ENCODE measurements at places on chromosomes 7 and 10.

GRCh38 chr7:28697913-28698563 is 260.1 kb downstream of the TRIL start:
- DNase-seq: no peak

- DNase-seq: no peak
These were observed 46.9 kb downstream of the MINDY3 start for GRCh38 chr10:15813415-15813814.

GRCh38 chr7:20190560-20191390 is 26.4 kb downstream of the MACC1 start:
- no peak for DNase-seq

DNA sequence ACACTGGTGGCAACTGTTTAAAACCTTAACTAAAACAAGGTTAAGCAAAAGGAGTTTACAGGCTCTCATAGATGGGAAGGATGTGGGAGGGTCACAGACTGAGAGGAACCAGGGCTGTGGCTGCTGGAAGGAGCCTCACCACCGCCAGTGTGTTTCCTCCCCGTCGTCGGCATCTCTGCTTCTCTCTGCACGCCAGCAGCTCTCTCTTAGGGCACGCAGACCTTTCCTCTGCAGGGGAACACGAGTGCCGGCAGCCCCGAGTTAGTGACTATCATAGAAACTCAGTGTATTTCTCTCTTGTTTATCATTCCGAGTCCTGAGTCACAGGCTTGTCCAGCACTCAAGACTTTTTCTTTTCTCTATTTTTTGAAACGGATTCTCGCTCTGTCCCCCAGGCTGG is 8.1 kb upstream of the SH2D4B start:
- no peak for DNase-seq

DNA sequence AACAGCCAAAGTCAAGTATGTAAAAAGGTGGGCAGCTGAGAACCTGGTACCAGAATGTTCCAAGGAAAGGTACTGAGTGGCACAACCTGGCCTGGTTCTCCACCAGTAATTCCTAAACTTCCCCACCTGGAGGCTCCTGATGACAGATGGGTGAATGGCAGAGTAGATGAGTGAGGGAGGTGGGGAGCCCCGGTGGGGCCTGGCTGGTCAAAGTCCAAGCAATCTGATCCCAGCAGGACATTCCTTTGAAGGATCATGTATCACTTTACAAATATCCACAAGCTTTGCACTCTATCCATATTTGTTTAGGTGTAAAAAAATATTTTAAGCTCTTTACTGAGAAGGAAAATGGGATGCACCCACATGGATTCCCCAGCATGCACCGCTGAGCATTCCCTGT is 250.2 kb downstream of the DPP6 start:
- no peak for DNase-seq

GRCh38 chr10:76150139-76150875 is 718.9 kb downstream of the LRMDA start:
- DNase-seq: no peak

DNA sequence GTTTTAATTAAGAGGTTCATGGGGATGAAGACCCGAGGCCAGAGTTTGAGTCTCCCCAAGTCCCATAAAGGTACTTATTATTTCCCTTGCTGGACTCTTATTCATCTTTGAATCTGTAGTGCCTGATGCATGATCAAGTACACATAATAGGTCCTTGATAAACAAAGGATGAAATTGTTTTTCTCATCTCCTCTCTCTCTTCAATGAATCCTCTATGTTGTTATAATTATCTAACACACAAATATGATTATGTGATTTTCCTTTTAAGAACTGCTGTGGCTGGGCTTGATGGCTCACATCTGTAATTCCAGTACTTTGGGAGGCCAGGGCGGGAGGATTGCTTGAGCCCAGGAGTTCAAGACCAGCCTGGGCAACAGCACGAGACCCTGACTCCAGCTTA is 117.7 kb downstream of the BAMBI start:
- DNase-seq: no peak

DNA sequence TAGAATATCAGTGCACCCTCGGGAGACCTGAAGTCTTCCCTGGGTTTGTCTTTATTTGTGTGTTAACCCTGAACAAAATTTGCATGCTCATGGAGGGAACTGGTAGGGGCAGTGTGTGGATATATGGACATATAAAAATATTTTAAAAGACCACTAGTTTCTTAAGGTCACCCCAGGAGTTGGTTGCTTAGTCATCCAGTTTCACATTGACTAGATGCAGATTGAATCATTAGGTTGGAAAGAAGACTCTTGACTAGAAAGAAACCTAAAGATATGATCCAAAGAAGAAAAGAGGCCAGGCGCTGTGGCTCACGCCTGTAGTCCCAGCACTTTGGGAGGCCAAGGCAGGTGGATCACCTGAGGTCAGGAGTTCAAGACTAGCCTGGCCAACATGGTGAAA is 137.1 kb downstream of the KAT6B start:
- DNase-seq: no peak

GRCh38 chr7:122884186-122884585 is 2.1 kb downstream of the CADPS2 start:
- DNase-seq: no peak

GRCh38 chr10:3538291-3538655 is 246.7 kb downstream of the KLF6 start:
- no peak for DNase-seq

DNA sequence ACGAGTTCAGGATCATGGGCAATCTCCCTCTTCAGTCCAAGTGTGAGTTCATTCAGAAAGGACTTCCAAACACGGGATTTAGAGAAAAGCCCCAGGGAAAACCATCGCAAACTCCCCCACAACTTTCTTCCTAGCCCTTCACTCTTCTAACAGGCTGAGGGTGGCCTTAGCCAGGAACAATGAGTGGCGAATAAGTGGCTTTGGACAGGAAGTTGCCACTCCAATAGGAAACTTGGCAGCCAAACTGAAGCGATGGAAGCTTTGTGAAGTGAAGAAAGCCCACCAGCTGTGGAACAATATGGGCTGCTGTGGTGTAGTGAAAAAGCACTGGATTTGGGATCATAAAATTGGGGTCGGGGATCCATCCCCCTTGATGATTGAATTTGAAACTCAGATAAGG is 193.2 kb downstream of the TEX36 start:
- DNase-seq: no peak

GRCh38 chr7:127896659-127897058 is 134.6 kb downstream of the LRRC4 start:
- DNase-seq: no peak

DNA sequence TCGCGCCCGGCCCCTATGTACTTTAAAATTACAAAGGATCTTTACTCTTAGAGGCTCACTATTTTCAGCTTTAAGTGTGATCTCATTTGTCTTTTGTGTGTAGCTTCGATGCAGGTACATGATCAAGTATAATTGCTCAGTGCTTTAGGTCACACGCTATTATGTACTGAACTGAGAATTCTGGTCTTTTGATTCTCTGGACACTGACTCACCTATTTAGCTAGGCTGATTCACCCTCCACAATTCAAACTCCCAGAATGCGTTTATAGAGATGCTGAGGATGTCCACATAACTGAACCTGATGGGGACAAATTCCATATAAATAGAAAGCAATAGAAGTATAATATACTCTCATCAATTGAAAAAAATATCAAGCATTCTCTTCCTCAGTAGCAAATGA is 57.8 kb downstream of the PRKCQ start:
- DNase-seq: no peak

DNA sequence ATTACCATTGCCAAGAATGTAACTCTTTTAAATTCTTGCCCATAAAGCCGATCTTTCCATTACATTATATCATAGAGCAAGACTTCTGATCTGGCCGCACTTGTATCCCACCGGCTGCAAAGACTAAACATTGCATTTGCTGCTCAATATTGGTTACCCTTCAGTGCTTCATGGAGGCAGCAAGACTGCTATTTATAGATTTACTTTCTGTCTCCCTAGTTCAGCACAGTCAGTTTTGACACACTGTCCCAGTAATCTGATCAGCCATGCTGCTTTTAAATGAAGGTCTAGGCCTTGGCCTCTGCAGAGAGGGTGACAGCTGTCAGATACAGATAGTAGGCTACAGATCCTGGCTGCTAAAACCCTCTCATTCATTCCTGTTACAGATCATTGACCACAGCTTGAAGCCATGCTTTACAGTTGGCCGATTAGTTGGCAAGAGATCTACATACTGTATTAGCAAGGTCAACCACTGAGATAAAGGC is 562.6 kb upstream of the GALNT17 start:
- no peak for DNase-seq

DNA sequence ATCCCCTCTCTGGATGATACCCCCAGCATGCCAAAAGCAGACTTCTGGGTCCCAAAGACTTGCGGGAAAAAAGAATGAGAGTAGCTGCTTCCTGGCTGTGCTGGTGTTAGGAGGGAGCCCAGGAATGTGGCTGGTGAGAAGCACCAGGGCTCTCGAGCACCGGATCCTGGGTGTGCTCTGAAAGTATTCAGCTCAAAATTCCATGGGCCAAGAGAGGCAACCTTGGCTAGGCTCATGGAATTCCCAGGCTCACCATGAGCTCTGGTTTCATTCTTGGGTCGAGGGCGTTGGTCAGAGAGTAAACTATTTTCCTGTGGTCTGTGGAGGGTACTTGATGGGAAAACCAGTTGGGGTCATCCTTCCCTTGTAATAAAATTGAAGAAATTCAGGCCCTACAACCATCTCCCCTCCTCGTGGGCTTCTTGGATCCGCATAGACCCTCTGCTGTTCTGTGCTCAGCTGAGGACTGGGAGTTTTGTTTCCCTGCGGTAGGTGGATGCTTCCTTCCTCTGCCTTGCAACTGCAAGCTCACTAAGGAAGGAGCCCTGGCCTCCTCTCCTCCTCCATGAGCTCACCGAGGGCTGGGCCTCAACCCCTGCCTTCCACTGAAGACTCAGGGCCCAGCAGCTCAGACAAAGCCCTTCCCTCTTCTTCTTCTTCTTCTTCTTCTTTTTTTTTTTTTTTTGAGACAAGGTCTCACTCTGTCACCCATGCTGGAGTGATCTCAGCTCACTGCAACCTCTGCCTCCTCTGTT is 34.5 kb upstream of the AQP1 start:
- no peak for DNase-seq

- no peak for DNase-seq
These were observed 225.5 kb downstream of the SFMBT2 start for GRCh38 chr10:7185367-7185690.

DNA sequence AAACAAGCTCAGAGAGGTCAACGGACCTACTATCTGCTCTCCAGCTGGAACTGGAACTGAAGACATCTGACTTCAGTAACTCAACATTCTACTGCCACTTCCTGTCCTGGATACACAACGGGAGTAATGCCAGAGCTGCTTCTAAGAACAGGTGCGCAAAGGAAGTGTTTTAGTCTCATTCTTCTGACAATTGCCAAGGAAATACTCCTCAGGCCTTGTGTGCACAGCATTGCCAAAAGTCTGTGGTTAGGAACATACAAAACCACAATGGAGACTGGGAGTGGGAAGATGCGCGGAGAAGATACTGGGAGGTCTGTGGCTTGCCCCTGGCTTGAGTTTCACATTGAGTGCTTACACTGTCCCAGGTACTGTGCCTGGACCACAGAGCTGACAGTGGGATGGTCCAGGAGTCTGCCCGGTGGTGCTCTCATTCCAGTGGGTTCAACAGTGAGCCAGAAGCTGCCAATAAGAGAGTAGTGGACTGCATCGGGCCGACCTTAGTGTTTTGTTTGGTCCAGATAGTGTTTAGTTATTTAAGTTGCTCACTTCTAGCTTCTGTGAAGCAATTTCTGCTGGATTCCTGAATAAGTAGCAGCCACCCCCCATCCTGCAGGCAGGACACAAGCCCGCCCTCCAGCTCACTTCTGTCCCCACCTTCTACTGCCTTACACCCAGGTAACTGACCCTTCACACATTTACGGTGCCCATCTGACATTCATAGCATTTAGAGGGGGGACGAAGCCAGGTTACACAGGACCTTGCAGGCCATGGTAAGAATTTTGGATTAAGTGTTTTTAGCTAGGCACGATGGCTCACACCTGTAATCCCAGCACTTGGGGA is 10.3 kb downstream of the TBL2 start:
- no peak for DNase-seq

GRCh38 chr10:59362144-59362958 is at the start of gene FAM13C:
Gene FAM13C, minus strand, starts transcription at chr10:59362549. Its CDS starts 89 bp downstream, at chr10:59362460.
- no peak for DNase-seq

GRCh38 chr7:155009570-155010157 is 6.7 kb upstream of the PAXIP1 start:
- DNase-seq: peak; percentile 8

DNA sequence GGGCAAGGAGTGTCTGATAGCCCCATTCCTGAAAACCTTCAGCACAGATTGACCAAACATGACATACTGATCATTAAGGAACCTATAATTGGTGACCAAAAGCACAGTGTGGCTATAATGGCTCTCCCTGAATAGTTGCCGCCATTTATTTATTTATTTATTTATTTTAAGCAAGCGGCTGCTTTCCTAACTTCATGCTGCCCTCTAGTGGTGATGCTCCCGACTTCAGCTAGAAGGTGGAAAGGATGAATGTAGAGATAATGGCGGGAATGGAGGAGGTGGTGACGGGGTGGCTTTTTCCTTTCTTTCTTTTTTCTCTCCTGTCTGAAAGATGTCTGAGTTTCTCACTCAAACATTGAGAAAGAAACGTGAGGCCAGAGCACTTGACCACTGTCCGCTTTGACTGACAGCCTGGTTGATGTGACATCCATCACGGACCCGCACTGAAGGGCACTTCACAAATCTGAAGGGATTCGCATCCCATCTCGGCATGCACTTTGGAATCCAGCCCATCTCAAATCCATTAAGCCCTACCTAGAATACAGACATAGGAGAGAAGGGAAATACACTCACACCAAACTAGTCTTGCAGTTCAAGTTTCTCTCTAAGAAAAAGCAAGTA is 1090.1 kb downstream of the KCNMA1 start:
- DNase-seq: peak; percentile 10

- DNase-seq: no peak
These were observed 42.5 kb downstream of the MRC1 start for GRCh38 chr10:17851611-17852010.

- DNase-seq: no peak
These were observed 69.7 kb downstream of the MKI67 start for GRCh38 chr10:128056303-128057050.

GRCh38 chr7:31919678-31920369 is 150.4 kb downstream of the PDE1C start:
- no peak for DNase-seq

DNA sequence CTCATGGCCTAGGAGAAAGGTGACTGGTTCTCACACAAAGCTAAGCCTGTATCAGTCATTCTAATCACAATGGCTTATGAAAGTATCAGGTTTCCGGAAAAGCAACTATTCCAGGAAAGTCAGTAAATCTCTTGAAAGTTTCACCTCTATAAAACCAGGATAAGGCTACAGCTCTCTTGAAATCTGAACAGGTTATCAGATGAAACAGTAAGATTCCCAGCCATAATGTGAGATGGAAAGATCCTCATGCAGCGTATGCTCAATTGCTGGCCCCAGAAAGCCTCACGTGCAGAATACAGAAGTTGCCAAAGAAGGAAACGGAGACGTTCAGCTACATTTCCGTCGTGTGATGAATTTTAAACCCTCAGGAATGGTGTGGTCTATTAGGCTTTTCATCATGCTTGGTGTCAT is 90.0 kb downstream of the PFKFB3 start:
- no peak for DNase-seq

DNA sequence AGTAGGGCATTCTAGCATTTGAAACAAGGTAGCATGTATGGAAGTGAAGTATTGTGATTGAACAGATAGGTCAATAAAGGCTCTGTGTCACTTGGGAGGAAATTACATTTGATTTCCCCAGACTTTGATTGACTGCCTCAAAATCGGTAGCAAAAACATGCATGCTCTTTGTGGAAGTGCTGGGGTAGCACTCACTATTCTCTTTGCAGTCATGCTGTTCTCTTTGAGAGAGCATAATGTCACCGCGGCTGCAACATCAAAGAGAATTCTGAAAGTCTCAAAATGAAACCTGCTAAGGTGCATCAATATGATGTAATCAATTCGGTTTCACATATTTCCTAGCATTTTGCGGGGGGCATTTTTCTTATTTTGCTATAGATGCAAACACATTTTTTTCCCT is 64.2 kb downstream of the ARMC3 start:
- DNase-seq: no peak
